NCI-H510A treated with DMSO at 0.1 percent for 48 hours (cell line): ENCODE measurements at places on chromosomes 7 and 10.

GRCh38 chr10:95531994-95532399 is 29.2 kb downstream of the SORBS1 start:
- no peak for DNase-seq

DNA sequence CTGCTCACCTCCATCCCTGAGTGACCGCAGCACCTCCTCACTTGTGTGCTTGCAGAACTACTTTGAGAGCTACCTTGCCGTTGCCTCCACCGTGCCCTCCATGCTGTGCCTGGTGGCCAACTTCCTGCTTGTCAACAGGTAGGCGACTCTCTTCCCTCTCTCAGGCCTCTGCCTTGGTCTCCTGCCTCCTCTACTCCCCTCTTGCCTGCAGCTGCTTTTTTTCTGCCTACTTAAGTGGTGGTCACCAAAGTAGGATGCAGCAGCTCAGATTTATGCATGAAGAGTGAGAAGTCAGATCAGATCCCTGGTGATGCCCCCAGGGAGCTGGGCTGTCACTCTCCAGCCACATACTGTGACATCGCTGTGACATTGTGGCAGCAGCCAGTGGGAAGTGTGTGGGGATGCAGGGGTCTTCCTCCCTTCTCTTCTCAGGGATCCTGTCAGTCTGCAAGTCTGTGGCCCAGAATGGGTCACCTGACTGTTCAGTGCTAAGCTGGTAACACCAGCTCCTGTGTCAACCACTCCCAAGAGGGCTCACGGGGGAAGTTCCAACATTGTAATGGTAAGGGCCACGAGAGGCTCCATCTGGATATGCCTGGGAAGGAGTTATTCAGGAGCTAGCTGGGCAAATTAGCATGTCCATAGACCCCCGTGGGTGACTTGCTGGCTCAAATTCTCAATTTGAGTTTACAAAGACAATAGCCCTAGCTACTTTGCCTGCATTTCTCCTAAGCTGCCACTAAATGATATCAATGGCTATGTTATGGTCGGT is 25.3 kb downstream of the SLC29A3 start:
- no peak for DNase-seq

DNA sequence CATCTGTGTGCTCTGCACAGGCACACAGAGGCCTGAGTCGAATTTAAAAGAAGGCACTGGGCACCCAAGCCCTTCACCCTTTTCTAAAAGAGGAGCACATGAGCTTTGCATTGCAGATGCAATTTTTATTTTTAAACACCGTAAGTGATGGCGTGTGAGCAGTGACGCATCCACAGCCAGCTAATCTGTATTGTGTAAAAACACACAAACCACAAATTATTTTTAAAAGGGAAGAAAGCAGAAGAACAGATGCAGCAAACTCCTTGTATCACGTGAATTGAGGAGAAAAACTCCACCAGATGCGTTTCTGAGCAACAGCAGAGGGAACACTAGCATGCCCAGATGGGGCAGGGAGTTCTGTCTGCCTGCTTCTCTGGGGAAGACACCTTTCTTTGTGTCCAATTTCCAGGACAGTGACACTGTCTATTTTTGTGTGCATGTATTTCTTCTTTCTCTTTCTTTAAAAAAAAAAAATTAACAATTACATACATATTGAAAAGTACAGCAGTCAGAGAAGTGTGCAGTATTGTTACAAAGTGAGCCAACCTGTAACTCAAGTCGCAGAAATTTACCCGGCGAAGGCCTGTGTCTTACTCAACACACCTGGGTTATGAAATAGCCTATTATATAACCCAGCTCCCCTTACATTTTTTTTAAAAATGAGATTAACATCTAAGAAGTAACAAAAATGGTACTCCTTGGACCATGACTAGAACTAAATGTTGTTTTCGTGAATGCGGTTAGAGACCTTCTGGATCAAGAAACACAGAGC is 39.2 kb downstream of the EEPD1 start:
- DNase-seq: no peak

GRCh38 chr10:72015841-72016240 is 51.6 kb downstream of the CHST3 start:
- no peak for DNase-seq

- DNase-seq: no peak
These were observed 44.9 kb downstream of the MCU start for GRCh38 chr10:72736828-72737220.
